ENCODE measurements at places on chromosomes 6 and 20.

- no peak for DNase-seq
Measured at GRCh38 chr6:157570104-157570503, 189.1 kb downstream of the ZDHHC14 start.

- no peak for DNase-seq
Measured at GRCh38 chr6:141675957-141676356, 456.8 kb upstream of the GJE1 start.

GRCh38 chr20:21396599-21397340, 556 bp downstream of the NKX2-4 start:
- DNase-seq = no peak

DNA sequence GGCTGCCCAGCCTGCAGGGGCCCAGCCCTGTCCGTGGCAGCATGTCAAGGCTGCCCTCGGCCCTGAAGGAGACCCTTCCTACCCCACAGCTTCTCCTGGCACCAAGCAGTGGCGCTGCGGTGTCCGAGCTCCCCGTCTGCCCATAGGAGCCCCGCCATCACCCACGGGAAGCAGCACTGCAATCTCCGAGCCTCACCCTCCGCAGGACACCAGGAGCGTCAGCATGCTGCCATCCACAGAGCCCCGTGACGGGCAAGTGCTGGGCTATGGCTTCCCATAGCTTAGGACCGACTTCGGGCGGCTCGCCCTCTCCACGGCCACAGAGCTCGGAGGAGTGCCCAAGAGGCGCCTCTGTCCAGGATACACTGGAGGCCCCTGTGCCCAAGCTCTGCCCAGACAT, 25.1 kb downstream of the YTHDF1 start:
- DNase-seq = no peak

- no peak for DNase-seq
Measured at GRCh38 chr6:119974430-119975159, 625.0 kb upstream of the MAN1A1 start.

GRCh38 chr20:9927224-9927623, 88.3 kb upstream of the PAK5 start:
- no peak for DNase-seq

GRCh38 chr6:7421066-7421465, 31.5 kb downstream of the RIOK1 start:
- no peak for DNase-seq

GRCh38 chr20:46931699-46932098, 37.1 kb downstream of the EYA2 start:
- no peak for DNase-seq

All from NCI-H460 (cell line).